ENCODE measurements at places on chromosomes 4 and X. TPM values are rescaled to one million over a fixed set of nuclear protein-coding genes. Genes with fewer than 3 reads are reported as not detected.

DNA sequence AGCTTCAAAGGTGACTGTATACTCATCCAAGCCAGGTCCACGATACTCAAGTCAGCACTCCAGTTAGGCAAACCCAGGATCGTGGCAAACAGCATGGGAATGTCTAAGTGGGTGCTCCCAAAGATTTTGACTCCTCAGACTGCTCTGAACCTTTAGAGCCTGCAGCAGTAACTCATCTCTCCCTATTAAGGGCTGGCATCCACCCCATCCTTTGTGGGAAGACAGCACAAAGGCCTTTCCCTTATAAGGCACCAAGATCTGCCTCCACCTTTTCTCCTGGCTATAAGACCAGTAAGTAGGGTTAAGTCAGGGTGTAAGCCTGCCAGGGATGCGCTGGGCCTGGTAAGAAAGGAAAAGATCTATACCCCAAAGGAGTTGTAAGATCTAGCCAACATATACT, 23.6 kb upstream of the SLC25A43 start:
- DNase-seq, result no peak

Gene S100P
- 7.3 TPM for polyA plus RNA-seq

Gene SLC10A6
- polyA plus RNA-seq, result 0.42 TPM

- DNase-seq, result no peak
Observed at GRCh38 chr4:102781570-102781969, 20.8 kb upstream of the MANBA start.

Gene SH2D1A
- polyA plus RNA-seq, result 0.14 TPM

GRCh38 chr4:54318904-54319303, 89.8 kb downstream of the PDGFRA start:
- no peak for DNase-seq

Gene SHROOM2
- 19.2 TPM for polyA plus RNA-seq

Data from renal cortex interstitium (tissue), 15 donors.